ENCODE measurements at places on chromosomes 4 and X.

DNA sequence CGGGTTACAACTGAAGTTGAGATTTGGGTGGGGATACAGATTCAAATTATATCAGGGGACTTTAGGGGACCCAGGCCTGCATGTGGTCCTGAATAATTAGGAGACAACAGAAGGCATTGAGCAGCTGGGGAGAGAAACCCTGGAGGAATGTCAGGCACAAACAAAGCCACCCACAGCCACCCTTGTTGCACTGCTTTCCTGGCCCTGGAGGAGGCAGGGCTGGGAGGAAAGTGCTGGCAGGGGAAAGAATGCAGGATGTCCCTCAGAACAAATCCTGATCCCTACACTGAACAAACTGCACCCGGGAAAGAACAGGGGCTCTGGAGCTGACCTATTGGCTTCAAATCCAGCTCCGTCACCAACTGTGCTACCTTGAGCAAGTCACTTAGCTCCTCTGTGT is 214.1 kb upstream of the ATP6AP2 start:
- peak; percentile 61 for DNase-seq

- DNase-seq, result no peak
Observed at GRCh38 chr4:11805842-11806241, 377.1 kb upstream of the HS3ST1 start.

GRCh38 chrX:153832728-153833127 is 2.4 kb upstream of the PDZD4 start:
- no peak for DNase-seq

DNA sequence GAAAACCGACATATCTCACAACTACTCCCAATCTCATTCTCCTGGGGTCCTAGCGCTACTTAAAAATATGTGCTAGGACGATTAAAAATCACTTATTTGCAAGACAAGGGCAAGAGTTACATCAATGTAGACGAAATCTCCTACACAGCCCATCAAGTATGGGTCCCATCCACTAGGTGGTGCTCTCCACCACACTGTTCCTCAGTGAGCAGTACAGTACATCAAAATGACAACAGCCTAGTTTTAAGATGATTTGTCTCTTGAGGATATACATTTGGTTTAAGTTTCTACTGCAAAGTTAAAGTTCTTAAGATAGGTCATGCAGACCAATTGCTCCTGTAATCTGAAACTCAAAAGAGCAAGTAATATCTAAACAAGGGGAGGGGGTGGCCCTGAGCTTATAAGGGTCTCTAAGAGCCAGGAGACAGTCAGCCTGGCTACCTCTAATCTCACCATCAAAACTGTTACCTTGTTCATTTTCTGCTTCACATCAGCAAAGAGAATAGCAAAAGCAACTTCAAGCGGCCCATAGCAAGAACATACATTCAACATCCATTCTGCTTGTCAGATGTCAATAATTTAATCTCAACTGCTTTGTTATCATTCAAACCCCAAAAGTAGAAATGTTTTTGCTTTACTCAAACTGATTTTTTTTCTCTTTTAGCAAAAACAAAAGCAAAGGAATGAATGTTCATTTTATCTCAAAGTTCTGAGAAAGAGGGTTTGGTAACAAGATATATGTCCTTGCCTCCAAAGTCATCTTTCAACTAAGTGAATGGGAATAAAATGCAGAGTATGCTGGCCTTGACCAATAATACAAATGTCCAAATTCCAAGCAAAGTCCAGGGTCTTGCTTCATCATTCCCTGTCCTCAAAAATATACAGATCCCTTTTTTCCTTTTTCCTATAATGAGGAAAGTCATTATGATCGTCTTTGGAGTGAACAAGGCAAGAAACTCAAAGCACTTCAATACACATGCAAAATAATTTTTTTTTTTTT is 53.1 kb downstream of the STX18 start:
- DNase-seq, result peak; percentile 60

DNA sequence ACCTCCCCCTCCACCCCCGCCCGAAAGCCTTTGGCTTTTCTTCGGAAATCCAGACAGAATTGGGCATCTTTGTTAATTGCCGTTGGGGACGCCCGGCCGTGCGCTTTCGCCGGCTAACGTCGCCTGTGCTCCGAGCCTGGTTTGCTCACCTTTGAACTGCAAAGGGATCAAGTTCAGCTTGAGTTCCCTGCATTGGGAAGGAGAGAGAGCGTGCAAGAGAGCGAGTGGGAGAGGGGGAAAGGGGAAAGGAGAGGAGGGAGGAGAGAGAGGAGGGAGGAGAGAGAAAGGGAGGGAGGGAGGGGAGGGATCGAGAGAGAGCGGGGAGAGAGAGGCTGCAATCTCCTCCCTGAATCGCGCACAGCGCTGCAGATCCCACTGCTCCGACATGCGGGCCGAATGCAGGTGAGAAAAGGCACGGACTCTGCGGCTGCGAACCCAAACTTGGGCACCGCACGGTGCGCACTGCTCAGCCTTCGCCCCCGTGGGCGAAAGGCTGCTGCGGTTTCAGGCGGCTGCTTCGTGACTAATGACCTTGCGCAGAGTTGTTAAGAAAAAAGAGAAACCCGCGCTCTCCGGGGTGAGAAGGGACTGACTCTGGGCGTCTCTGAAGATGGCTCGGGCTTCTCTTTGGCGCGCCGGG is at the start of gene PCDH7:
Gene PCDH7, plus strand, starts transcription at position 349 of the 640 bp plus-strand sequence. CDS start 1,054 bp downstream, outside the sequence.
- peak; percentile 71 for DNase-seq

DNA sequence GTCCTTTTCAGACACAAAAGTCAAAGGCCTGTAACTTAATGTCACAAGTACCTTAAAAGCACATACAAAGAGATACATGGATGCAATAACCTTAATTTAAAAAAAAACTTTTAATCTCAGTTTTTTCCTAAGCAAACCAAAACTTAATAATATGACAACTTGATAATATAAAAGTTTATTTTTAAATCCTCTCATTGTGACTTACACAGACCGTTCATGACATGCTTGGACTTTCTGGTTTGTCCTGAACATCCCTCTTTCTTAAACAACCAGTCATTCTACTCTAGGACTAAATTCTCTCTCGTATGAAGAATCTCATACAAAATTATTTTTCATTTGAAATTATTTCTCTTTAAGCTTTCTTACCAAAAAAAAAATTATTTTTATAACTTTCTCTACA is 43.1 kb upstream of the CYP2U1 start:
- no peak for DNase-seq

DNA sequence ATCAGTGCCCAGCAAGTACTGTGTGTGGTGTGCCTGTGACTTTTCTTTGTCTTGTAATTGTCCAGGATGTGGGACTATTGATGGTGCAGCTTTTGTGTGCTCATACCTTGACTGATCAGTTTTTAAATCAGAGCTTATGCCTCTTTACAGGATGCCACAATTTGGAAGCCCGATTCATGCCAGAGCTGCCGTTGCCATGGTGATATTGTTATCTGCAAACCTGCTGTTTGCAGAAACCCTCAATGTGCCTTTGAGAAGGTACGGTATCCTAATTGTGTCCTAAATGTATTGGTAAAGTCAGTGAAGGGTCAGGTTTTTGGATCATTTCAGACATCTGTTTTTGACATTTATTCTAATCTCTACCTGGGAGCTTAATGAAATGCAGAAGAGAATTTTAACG is 180.2 kb downstream of the FRAS1 start:
- DNase-seq, result no peak

GRCh38 chr4:13329963-13330362 is 154.2 kb downstream of the RAB28 start:
- DNase-seq, result no peak

DNA sequence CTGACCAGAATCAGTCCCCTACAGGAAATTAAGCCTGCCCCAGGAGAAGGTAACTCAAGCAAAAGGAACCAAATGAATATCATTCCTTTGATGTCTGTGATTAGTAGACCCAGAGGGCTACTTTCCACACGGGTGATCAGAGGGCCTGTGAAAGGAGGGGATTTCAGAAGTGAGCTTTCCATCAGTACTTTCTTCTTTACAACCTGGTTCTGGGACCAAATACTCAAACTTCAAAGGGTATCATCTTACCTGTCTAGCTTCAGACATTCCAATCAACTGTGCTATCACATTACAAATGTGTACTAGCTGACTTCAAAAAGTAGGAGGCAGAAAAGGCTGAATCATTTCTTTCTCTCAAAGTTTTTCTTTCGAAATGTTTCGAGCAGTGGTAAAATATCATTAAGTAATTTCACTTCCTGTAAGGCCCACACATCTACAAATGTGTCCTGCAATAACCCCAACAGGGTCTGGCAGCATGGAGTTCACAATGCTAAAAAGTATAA is 23.9 kb downstream of the ACSL4 start:
- DNase-seq, result no peak

DNA sequence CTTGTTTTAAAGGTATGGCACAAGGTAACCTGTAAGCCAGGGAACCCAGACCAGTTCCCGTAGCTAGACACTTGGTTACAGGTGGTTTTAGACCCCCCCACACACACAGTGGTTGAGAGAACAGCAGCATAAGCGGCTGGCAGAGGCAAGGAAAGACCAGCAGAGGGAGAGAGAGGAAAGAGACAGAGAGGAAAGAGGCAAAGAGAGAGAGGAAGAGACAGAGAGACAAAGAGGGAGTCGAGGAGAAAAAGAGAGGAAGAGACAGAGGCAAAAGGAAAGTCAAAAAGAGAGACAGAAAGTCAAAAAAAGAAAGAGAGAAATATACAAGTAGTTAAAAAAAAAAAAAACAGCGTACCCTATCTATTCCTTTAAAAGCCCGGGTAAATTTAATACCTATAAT is 19.5 kb upstream of the PCSK1N start:
- no peak for DNase-seq

DNA sequence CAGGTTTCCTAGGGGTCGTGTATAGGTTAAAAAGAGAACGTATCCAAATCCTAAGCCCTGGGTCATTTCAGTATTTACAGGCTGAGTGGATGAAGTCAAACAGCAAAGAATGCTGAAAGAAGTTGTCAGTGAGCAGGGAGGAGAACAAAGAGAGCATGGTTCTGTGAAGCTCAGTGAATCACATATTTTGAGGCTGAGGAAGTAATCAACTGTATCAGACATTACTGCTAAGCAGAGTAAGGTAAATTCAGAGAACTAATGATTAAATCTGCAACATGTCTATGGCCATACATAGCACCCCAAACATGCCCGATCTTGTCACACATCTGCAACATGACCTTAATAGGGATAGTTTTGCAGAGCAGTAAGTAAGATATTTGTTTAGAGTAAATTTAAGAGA is 1130.3 kb downstream of the RAPGEF2 start:
- no peak for DNase-seq

DNA sequence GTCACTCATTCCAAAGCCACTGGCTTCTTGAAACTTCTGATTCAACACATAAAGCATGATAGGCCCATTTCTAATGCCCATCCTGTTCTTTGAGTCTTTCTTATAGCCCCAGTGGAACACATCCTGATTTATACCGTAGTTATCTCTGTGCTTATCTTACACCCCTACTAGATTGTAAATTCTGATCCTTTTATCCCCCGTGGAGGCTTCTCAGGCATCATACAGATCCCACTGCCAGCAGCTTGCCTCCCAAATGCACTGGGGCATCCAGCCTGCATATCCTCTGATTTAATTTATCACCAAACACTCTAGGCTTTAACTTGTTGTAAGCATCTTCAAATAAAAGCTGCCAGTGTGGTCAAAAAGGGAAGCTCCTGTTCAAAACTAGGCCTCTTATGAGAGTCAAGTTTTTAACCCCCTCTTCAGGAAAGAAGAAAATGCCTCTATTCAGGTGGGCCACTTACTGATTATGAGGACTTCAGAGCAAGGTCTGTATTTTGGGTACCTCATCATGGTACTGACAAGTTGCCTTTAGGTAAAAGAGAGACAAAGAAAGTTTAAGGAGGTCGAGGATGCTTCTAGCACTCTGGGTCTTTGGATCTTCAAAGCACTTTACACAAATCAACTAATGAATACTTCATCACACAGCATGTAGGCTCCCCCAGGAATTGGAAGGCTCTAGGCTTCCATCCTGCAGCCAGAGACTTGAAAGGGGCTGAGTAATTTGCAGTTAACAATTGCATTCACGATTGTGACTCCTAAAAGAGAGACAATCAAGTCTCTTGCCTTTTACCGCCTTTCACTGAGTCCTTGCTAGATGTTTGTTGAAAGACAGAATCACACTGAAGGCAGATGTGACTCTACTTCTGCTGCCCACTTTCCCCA is 95.8 kb upstream of the LDB2 start:
- DNase-seq, result peak; percentile 35

GRCh38 chr4:128590773-128591172 is 218.7 kb upstream of the JADE1 start:
- no peak for DNase-seq

DNA sequence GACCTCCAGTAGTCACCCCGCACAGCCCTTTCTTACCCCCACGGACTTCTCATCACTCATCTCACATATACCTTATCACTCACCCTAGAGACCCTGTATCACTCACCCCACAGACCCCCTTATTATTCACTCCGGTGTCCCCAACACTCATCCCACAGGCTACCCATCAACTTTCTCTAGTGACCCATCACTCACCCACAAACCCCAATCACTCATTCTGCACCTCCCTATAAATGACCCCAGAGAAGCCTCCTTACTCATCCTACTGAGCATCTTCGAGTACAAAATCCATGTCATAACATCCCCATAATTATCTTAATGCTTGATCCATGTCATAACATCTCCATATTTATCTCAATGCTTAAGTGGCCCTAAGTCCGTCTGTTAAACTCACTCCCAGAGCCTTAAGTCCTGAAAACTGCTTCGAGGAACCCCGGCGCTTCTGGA is 934 bp downstream of the ZNF41 start:
- DNase-seq, result no peak

GRCh38 chrX:15988661-15989603 is 134.3 kb upstream of the AP1S2 start:
- no peak for DNase-seq

DNA sequence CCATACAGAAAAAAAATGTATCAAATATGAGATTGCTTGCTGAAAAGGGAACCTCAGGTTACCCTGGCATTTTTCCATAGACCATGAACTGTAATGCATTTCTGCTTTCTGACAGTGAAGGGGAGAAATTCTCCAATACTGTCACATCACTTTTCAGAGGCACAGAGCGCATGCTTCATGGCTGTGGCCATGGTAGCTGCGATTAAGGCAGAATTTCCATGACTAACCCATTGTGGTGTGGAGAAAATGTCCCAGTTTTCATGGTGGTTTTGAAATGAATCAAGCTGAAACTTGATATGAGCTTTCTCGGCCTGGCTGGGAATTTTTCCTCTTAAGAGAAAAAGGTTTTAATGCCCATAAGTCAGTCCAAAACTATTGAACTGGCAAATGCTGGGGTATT is 39.5 kb upstream of the MAP3K15 start:
- DNase-seq, result no peak

DNA sequence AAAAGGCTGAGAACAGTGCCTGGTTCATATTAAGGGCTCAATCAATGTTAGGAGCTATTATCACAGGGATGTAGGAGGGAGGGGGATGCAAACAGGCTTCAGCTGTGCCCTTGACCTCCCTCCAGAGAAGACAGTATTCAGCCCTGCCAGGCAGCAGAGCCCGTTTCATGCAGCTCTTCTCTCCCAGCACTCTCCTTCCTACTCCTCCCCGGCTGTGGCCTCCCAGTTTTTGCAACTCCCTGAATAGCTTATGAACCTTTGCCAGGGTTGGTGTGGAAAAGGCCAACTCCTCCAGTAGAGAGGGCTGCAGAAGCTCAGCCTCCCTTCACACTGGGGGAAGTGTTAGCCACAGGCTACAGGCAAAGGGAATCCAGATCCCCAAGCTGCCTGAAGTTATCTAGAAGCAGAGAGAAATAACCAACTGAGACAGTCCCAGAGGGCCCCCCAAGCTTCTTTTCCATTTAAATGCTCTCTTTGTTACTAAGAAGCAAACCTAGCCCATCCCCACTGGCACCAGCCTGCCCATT is 31.7 kb upstream of the APLN start:
- no peak for DNase-seq

- peak; percentile 77 for DNase-seq
Observed at GRCh38 chrX:51496501-51497291, at the start of gene NUDT11. TSS of gene NUDT11 (minus strand) at chrX:51496592. CDS start at chrX:51496444, 148 bp downstream.

All from H9 (cell line).